ENCODE measurements at places on chromosomes 5 and 9.

GRCh38 chr9:137085920-137086530 lies 760 bp upstream of the MAN1B1 start:
- no peak for DNase-seq

DNA sequence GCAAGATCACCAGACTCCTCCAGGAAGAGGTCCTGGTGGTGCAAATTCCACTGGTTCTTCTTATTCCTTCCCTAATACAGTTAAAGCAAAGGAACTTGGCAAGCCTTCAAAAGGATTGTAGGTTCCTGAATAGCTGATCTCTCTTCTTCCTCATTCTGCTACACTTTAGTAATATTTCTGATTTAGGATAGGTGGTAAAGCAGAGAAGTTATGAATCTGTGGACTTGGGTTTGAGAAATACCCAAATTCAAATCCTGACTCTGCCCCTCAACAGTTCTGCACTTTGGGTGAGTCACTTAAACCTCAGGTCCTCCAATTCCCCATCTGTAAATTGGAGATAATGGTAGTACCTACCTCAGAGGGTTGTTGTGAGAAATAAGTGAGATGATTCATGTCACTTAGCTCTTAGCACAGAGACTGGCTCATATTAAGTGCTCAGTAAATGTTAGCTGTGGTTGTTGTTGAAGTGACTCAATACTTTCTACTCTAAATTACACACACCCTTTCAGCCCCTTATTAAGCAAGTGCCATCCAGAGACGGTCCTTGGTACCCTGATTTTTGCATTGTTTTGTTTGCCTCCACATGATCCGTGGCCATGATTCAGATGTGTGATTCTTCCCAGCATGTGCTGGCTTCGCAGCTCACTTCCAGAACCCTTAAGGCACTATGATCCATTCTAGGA lies 5.2 kb downstream of the SH3RF2 start:
- no peak for DNase-seq

- no peak for DNase-seq
These were observed 6.3 kb upstream of the FAF2 start for GRCh38 chr5:176441921-176442323.

GRCh38 chr9:79043916-79044315 lies 527.8 kb upstream of the TLE4 start:
- no peak for DNase-seq

- DNase-seq: no peak
These were observed 568.5 kb downstream of the RAB3C start for GRCh38 chr5:59151162-59151889.

DNA sequence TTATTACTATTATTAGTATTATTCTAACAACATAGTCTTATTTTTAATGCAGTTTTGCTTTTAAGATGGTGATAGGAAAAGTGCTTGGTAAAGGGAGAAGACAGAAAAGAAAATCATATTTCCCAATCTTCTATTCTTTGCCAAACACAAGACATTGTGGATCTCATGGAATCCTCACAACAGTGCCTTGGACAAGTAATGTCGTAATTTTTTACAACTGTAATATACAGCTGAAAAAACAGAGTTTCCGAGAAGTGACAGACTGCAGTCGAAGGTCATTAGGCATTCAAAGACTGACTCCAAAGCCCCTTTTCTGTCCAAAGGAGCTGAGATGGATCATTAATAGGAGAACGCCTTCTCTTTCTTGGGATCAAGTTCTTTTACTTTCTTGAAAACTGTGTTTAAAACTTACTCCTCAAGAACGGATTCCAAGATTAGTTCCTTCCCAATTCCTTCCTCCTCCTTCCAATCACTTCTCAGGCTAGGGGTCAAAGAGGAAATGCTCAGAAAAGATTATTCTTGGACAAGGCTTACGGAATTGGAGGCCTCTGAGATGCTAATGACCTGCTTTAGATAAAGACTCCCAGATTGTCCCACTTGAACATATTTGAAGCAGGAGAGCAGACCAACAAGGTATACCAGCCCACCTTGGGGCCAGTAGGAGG lies 24.3 kb upstream of the TRIM32 start:
- no peak for DNase-seq
